NCI-H1694 (cell line): ENCODE measurements at places on chromosomes 11 and 22.

DNA sequence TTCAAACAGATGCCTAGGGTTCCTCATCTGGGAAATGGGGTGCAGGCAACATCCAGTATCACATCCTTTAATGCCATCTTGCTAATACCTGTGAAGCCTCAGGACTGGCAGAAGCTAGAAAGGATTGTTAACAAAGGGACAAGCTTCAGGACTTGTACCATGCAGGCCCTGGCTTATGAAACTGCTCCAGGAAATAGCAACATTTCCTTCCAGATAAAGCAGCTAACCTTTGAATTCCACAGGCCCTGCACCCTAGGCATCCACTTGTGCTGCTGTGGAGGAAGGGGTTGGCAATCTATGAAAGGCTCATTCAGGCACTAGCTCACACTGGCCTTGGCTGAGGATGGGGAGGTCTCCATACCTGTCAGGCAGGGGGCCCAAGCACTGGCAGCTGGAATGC is 87.2 kb downstream of the BTBD10 start:
- DNase-seq: no peak

GRCh38 chr11:129652835-129653234 is 162.8 kb upstream of the TMEM45B start:
- no peak for DNase-seq

DNA sequence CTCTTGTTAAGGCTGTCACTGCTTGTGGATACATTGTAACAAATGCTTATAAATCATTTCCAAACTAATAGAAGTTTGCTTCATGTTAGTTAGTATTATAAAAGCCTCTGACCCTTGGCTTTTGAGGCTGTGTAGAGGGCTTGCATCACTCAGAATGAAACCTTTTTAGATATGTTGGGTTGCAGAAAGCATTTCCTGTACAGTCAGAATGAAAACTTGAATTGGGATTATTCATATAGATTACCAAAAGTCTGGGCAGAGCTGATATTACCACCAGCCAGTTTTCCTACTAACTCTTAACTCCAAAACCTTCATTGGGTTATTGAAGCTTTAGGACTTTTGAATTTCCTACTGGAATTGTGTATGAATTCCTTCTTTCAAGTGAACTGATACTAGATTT is 12.0 kb downstream of the KMT2A start:
- DNase-seq: no peak

GRCh38 chr22:37489983-37490382 is 3.8 kb upstream of the MFNG start:
- DNase-seq: no peak

GRCh38 chr22:42190274-42190673 is 59.7 kb upstream of the CYP2D6 start:
- DNase-seq: no peak

- DNase-seq: no peak
Observed at GRCh38 chr22:46150655-46151477, 540 bp downstream of the PPARA start.

DNA sequence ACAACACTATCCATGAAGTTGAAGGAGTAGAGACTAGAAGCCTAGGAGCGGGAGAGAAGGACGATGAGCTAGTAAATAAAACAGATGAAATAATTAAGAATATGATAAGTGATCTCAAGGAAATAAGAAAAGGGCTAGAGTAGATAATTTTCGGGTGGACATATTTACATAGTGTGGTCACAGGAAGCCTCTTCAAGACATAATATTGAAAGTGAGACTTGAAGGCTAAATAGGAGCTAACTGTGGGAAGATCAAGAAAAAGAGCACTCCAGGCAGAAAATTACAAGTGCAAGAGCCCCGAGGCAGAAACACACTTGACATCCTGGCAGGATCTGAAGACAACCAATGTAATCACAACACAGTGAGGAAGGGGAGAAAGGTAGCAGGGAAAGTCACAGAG is 11.9 kb upstream of the PPFIBP2 start:
- no peak for DNase-seq

- no peak for DNase-seq
Observed at GRCh38 chr11:61960532-61960931, 6.9 kb downstream of the FTH1 start.

DNA sequence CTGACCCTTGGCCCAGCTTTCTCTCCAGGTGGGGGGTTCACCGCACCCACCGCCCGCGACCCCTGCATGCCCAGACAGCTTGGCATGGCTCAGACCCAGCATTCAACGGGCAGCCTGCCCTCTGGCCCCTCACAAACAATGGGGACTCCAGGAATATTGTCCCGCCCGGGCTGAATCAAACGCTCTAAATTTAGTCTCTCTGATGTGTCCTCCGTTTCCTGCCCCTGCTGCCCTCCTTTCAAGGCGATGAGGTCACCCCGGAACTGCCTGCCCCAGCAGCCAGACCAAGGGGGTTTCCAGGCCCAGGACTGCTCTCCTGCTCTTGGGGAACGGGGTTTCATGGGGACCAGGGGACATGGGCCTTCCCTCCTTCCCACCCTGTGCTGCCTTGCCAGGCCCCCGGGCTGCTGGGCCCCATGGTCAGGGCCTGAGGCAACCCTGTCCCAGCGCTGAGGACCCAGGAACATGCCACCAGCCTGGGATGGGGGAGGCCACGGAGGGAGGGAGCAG is 10.1 kb upstream of the PDGFB start:
- DNase-seq: no peak

- no peak for DNase-seq
Observed at GRCh38 chr11:77020734-77021133, 13.5 kb upstream of the B3GNT6 start.
